Retinal pigment epithelial cell (primary cell): ENCODE measurements at places on chromosomes 2 and 18.

- DNase-seq: no peak
Measured at GRCh38 chr2:76946631-76947145, 575.5 kb downstream of the LRRTM4 start.

DNA sequence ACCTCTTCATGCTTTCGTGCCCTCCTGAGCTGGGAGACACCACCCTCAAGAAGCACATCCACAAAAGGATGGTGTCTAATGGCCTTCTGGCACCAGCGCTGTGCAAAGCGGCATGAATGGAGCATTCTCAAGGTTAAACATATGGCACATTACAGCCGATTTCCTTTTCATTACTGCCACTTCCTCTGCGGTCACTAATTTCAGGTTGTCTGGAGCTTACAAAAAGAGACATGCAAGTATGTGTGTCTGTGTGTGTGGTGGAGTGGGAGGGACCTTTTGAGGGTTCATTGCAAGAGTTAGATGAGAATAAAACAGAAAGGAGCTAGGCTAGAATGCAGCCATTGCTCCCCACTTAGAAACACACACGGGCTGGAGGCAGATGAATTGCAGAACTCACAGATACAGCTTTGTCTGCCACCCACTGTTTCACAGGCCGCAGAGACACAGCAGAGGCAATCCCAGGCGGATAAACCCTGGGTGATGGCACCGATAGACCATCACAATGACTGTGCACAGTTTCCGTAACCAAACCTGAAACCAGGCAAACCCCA lies 76.0 kb downstream of the TGIF1 start:
- DNase-seq: no peak

DNA sequence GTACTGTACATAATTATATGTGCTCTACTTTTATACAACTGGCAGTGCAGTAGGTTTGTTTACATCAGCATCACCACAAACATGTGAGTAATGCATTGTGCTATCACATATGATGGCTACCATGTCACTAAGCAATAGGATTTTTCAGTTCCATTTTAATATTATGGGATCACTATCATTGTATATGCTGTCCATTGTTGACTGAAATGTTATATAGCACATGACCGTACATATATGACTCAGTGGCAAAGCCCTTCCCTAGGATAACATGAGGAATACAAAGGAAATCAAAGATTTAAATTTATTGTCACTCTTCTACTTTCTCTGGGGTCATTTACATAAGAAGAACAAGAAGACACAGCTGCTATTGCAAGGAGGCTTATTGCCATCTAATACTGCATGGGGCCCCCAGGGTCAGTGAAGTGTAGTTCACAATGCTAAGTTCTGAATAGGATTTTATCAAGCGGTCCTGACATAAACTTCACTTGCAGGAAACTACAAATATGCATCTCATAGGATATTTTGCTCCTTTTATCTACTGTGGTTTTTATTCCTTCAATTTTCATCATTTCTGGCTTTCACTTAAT lies 21.8 kb downstream of the PDE1A start:
- no peak for DNase-seq

GRCh38 chr2:240965296-240965904 lies 33.0 kb upstream of the SNED1 start:
- no peak for DNase-seq

GRCh38 chr2:161400076-161400475 lies 16.0 kb upstream of the TBR1 start:
- no peak for DNase-seq

DNA sequence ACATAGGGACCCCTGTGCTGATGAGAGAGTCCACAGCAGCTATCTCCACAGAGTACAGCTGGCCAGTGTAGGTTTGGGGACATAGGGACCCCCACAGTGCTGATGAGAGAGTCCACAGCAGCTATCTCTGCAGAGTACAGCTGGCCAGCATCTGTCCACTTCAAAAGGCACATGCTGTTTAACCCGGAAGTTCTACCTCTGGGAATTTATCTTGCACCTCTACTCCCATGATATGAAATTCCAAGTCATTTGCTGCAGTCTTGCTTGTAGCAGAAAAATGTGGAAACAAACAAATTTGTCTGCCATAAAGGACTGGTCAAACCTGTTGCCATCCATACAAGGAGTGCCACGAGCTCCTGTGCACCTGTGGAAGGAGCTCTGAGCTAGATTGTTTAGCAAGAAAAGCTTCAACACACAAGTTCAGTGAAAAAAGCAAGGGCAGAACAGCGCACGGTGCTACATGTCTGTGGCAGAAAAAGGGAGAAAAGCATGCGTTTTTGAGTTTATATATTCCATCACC lies 33.1 kb downstream of the LRRFIP1 start:
- DNase-seq: no peak

GRCh38 chr18:56139792-56140254 lies 498.6 kb downstream of the TXNL1 start:
- no peak for DNase-seq

- no peak for DNase-seq
Measured at GRCh38 chr2:135694711-135695110, 46.9 kb upstream of the UBXN4 start.
